ENCODE measurements at places on chromosomes 1 and 21. TPM values are rescaled to one million over a fixed set of nuclear protein-coding genes. Genes with fewer than 3 reads are reported as not detected.

The PLOD1 gene
- total RNA-seq: 85.0 TPM

The GUCA2A gene
- not detected for total RNA-seq

The ADAM30 gene
- not detected for total RNA-seq

The CD48 gene
- not detected for total RNA-seq

The GRIK3 gene
- not detected for total RNA-seq

The PLEKHG5 gene
- 3.0 TPM for total RNA-seq

The MAP10 gene
- 0.83 TPM for total RNA-seq

The F5 gene
- total RNA-seq: 0.09 TPM

The VWA1 gene
- 14.2 TPM for total RNA-seq

The SGIP1 gene
- not detected for total RNA-seq

The OR11L1 gene
- total RNA-seq: not detected

The KIAA1614 gene
- 0.74 TPM for total RNA-seq
